ENCODE measurements at places on chromosomes 2 and 18. TPM values are rescaled to one million over a fixed set of nuclear protein-coding genes. Genes with fewer than 3 reads are reported as not detected.

DNA sequence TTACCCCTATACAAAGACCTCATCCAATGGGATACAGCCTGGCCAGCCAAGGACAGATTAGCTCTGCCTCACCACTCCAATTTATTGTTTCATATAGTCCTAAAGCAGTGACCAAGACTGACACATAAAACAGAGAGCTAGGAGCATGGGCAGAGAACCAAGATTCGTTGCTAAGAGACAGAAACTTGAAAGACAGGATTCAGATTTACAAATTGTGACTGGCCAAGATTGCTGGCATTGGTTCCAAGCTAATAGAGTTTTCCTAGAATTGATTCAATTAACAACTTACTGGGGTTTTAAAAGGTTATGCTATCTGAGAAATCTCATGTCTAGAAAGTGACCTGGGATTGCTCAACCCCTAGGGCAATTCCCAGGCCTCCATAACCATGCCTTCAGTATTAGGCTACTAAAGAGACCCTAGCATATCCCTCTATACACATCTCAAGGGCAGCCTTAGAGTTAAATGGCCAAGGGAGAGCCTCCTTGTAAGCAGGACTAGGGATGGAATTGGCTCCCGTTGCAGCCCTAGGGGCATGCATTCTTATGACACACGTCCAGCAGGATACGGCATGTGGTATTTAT is 75.6 kb downstream of the ICOS start:
- DNase-seq: no peak

GRCh38 chr2:10900216-10901109 is 11.3 kb upstream of the KCNF1 start:
- DNase-seq: no peak

DNA sequence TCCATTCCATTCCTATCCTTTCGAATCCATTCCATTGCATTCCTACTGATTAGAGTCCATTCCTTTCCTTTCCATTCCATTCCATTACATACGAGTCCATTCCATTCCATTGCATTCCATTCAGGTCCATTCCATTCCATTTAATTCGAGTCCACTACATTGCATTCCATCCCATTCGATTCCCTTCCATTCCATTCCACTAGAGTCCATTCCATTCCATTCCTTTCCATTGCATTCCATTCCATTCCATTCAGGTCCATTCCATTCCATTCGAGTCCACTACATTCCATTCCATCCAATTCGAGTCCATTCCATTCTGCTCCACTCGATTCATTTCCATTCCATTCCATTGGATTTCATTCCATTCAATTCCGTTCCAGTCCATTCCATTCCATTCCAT is 1133.6 kb downstream of the RPIA start:
- no peak for DNase-seq

DNA sequence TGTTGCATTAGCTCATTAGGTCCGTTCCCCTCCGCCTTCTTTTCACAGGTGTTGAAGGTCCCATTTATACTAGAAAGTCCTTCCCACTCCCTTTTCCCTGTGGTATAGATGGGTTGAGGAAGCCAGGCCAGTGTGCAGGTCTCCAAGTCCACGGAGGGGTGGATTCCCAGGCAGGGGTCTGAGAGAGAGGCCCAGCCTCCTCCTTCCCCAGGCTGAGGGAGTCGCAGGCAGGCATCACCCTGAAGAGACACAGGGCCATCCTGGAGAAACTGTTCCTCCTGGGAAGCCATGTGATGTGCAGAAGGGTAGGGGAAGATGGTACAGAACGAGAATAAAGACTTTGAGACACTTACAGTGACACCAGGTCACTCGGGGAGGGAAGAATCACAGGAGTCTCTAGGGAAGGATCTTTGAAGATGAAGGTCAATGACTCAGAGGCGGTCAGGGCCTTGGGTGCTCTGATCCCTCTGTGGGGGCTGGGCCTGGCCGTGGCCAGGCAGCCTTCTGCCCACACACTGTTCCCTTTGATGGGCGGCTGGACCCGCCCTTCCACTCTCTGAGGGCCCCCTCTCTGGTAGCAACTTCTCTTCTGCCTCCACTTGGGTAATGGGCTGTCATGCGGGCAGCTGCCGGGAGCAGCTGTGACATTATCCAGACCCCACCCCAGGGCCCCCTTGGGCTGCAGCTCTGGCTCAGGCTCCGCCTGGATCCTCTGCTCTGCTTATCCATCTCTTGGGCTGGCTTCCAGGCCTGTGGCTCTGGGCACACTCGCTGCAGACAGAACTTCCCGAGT is 45.1 kb downstream of the RHOB start:
- no peak for DNase-seq

The USP37 gene
- total RNA-seq: 14.9 TPM

The SMARCAL1 gene
- total RNA-seq: 30.1 TPM

All from epithelial cell of proximal tubule (primary cell).